Diencephalon (tissue), 1 donor: ENCODE measurements at places on chromosomes 6 and 20. TPM values are rescaled to one million over a fixed set of nuclear protein-coding genes. Genes with fewer than 3 reads are reported as not detected.

POM121L2 gene
- not detected for total RNA-seq

UNC93A gene
- not detected for total RNA-seq

SLC22A16 gene
- not detected for total RNA-seq

RAB22A gene
- 39.2 TPM for total RNA-seq

PCED1A gene
- total RNA-seq, result 18.0 TPM

TFAP2D gene
- 0.92 TPM for total RNA-seq

ADGRG6 gene
- total RNA-seq, result 9.9 TPM
